ENCODE measurements at places on chromosomes 1 and 21.

DNA sequence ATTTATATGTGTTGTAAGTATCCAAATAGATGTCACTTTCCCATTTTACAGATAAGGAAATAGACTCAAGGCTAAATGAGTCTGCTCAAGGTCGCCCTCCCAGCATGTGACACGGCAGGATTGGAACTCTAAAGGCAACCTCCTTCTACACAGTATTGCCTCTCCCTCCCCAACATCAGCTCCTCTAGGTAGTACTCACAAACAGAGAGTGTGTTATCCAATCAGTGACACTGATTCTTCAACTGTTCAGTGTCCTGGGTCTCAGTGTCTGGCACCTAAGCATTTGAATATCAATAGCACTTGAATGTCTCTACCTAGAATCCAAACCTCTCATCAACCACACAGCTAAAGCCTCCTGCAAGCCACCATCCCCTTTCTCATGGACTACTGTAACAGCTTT lies 87.1 kb downstream of the DAB1 start:
- DNase-seq, result no peak

GRCh38 chr1:89815611-89816010 lies 5.2 kb upstream of the LRRC8D start:
- DNase-seq, result no peak

GRCh38 chr1:33532936-33533335 lies 60.5 kb downstream of the ZSCAN20 start:
- DNase-seq, result no peak

GRCh38 chr1:244361764-244362473 lies 89.8 kb downstream of the ADSS2 start:
- no peak for DNase-seq

DNA sequence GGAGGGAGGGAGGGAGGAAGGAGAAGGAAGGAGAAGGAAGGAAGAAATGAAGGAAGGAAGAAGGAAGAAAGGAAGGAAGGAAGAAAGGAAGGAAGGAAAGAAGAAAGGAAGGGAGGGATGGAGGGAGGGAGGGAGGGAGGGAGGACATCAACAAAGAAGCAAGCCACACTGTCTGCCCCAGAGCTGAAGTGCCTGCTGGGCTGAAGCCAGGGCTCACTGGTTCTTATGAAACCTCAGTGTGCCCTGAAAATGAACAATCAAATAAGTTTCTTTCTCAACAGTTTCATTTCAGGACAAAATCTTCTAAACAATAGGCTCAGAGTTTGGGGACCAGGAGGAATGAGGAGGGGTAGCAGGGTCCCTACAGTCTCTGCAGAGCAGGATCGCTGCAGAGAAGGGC lies 21.1 kb downstream of the ARHGEF19 start:
- DNase-seq, result no peak

DNA sequence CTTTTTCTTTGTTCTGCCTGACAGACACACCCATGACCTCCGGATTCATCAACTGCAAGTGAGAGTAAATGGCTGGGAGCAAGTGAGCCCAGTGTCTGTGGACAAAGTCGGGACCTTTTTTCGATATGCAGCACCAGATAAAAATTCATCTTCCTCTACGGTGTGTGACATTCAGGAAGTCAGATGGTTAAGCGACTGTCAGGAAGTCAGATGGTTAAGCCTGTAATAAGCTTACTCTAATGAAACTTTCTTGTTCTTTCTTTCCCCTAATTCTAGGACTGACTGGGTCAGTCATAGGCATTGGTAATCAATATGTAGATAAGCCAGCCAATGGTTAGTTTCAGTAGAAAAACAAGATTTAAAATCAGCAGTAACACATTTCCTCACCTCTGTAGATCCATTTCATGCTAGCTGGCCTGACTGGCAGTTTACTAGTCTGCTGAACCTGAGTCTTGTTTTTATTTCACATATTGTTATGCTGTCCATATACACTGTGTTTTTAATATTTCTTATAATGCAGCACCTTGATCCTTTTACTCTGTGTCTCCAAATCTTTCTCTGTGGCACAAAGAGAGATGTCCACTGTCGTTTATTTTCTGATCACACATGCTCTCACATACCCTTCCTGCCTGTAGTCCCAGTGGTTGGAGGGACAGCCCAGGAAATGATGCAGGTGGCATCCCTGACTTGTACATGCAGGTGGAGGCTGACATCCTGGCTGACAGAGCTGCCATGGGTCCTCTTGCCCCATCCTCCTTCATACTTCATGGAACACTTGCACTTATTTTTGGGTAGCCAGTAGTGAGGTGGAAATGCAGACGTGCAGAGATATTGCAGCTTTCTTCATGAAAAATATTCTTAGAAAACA lies 115.8 kb downstream of the VPS13D start:
- no peak for DNase-seq

All from activated CD4-positive, alpha-beta T cell treated with anti-CD3 and anti-CD28 coated beads, Interleukin-2, amount 50 U/mL, for 4 hours (primary cell).